Breast epithelium (tissue), 4 donors: ENCODE measurements at places on chromosomes 7 and 10. TPM values are rescaled to one million over a fixed set of nuclear protein-coding genes. Genes with fewer than 3 reads are reported as not detected.

Gene SLC18A3
- total RNA-seq: not detected

Gene ZNF775
- 1.9 TPM for total RNA-seq

GRCh38 chr7:47795631-47796030 is 152.6 kb downstream of the PKD1L1 start:
- DNase-seq: no peak

GRCh38 chr10:130875897-130876472 is 435.5 kb downstream of the TCERG1L start:
- no peak for DNase-seq
